ENCODE measurements at places on chromosomes 1 and 21. TPM values are rescaled to one million over a fixed set of nuclear protein-coding genes. Genes with fewer than 3 reads are reported as not detected.

DNA sequence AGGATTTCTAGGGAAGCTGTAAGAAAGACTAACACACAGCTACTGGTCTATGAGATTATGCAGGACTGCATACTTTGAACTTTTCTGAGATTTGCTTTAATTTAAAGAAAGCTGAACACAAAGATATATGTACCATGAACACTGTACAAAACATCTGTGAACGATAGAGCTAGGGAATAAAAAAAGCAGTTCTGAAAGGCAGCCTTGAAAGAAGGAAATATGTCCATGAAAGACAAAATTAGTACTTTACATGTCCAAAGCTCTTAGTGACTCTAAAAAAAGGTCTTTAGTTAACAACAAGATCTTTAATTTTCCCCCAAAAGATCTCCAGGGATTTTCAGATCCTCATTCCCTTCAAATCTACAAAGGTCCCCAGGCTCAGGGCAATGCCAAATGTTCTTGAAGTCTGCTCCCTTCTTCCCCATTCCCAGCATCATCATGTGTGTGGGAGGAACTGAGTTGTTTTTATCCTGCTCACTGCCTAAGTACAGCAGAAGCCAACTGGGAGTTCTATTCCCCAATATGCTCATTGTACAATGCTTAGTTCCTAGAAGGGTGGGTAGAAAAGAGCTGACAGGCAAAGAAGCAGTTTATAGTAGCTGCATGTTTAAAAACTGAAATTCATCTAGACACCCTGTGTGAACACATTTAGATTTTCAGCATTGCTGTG lies 60.1 kb upstream of the PTCH2 start:
- no peak for DNase-seq

- no peak for DNase-seq
These were observed 70.0 kb upstream of the MAGI3 start for GRCh38 chr1:113320272-113320671.

LRRIQ3 gene
- total RNA-seq, result 0.71 TPM

DNA sequence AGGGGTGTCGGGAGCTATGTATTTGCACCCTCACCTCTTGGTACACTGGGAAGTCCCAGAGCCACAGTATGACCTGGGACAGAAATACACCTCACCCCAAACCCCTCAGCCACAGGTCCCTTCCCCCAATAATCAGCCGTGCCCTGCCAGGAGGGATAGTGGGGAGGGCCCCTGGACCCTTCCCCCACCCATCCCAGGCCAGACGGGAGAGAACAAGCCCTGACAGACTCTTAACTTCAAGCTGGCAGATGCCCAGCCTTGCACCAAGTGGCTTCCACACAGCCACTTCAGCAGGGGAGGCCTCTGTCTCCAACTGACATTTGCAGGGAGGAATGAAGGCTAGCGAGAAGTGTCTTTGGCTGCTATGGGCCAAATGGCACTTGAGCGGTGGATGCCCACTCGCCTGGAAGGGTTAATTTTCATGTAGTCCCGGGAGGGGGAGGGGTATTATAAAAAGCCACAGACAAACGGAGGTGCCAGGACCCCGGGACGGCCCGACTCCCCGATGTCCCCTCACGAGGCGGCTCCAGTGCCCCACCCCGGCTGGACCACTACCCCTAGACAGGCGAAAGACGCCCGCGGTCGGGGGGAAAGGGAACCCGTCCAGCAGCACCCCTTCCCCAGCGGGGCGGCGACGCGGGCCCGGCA lies 495 bp downstream of the SYNC start:
- no peak for DNase-seq

DNA sequence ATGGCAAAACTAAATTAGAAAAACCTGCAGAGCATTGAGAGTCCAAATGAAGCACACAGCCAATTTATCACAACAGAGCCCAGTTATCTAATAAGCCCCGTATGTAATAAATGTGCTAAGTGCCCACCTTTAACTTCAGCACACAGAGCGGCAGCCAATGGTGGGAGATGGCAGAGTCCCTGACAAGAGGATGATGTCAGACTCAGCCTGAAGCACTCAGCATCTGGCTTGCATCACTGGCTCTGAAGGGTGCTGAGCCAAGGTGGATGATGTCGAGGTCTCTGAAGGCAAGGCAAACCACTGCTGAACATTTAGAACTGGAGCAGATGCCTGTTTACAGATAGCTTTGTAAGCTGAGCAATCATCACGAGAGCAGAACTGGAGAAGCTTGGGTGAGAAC lies 118.3 kb downstream of the NUF2 start:
- no peak for DNase-seq

FALEC gene
- total RNA-seq, result not detected

DNA sequence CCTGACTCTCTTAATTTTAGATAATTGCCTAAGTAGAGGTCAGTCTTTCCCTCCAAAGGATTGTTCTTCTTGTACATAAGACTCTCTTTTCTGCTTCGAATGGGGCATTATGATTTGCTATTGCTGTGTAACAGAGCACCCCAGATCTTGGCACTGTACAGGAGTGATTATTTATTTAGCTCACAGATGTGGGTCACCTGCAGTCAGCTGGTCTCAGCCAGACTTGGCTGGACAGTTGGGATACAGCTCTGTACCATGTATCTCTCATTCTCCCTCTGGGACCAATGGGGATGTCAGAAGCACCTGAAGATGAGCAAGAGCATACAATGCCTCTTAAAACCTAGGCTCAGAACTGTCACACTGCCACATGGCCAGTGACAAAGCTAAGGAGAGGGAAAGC lies 23.4 kb upstream of the KCND3 start:
- no peak for DNase-seq

- DNase-seq, result no peak
These were observed 122.1 kb downstream of the LRIG2 start for GRCh38 chr1:113194846-113195830.

- no peak for DNase-seq
These were observed 182.2 kb downstream of the DHRS3 start for GRCh38 chr1:12435639-12436344.

DNA sequence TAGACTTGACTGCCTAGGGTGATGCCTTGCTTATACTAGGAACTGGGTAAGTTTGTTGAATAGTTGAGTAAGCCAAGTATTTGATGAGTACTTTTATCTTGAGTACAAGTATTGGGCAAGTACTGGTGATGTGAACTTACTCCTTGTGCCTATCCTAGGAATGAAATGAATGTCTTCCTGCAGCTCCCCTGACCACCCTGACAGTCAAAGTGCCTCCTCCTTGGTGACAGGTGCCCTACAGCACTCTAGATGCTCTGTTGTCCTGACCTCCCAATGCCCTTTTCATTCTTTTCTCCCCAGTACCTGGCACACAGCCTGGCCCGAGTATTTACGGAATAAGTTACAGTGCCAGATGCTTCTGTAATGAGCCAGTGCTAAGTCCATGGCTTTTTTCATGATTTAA lies 25.5 kb downstream of the PCSK9 start:
- no peak for DNase-seq

- no peak for DNase-seq
These were observed 11.8 kb downstream of the TP73 start for GRCh38 chr1:3663999-3664699.

RIIAD1 gene
- not detected for total RNA-seq

- no peak for DNase-seq
These were observed 213.8 kb downstream of the PLA2G4A start for GRCh38 chr1:187042538-187042937.

DNA sequence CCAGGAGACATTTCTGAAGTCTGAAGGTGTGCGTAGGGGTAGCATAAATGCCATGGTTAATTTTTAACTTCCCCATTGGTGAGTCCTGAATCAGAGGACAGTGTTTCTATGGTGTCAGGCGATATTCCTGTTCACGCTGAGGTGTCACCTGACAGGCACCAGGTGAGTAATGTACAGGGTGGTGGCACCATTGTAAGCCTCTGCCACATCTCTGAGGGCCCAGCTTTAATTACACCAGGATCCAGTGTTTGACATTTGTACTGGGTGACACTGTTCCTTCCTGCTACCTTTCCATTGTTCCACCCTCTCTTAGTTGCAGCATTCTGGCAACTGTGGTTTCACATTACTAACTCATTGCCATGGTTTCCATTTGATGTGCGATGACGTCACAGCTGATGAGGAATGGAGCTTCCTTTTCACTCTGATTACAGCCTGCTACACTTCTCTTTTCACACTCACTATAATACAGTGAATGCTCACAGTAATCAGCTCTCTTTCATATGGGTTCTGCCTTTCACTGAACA lies 40.6 kb upstream of the MARK1 start:
- DNase-seq, result no peak

IQGAP3 gene
- 0.55 TPM for total RNA-seq

ANKRD35 gene
- total RNA-seq, result 4.3 TPM

- no peak for DNase-seq
These were observed 3.9 kb upstream of the CD247 start for GRCh38 chr1:167522246-167522645.

DNA sequence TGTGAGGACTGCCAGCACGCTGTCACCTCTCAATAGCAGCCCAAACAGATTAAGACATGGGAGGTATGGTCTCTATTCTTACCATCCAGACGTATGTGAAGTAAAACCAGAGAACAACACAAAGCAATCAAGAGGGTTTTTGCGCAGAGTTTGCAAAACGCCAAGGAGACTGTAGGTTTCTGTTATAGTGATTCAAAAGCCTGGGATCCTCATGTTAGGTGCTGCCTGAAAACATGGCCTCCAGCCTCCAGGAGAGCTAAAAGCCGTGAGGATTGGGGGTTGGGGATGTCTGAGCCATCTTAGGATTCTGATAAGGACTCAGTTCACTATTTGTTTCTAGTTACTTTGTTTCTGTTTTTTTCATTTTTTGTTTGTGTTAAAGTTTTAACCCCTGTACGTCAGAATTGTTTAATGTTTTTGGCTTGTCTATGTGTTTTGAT lies 4.2 kb upstream of the CCT8 start:
- DNase-seq, result no peak

GRCh38 chr1:147567594-147568381 lies 26.5 kb downstream of the BCL9 start:
- DNase-seq, result no peak

DNA sequence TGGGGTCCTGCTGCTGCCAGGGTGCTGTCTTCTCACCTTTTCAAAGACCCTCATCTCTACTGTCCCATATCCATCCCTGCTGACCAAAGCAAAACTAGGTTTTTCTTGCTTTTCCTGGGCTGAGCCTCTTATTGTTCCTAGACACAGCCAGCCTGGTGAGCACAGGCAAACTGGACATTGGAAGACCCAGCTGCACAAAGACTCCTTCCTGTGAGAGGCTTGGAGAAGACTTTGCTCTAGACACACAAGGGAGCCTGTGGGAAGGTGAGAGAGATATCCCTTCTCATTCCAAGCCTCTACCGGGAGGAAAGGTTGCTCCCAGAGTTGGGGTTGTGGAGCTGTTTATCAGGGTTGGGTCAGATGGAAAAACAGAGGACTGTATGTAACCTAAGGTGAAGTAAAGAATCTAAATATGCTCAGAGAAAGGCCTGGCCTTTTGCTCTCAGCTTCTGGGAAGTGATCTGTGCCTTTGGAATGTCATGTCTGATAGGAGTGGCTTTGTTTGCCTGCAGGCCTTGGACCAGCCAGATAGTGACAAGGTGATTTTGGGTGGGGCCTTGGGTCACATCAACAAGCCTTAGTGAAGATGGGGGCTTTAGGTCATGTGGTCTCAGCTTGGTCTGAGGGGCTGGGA lies 87.6 kb upstream of the RUNX1 start:
- DNase-seq, result no peak

- DNase-seq, result no peak
These were observed 2.7 kb downstream of the CELF3 start for GRCh38 chr1:151713874-151714273.

ZMPSTE24 gene
- total RNA-seq, result 41.3 TPM

DNA sequence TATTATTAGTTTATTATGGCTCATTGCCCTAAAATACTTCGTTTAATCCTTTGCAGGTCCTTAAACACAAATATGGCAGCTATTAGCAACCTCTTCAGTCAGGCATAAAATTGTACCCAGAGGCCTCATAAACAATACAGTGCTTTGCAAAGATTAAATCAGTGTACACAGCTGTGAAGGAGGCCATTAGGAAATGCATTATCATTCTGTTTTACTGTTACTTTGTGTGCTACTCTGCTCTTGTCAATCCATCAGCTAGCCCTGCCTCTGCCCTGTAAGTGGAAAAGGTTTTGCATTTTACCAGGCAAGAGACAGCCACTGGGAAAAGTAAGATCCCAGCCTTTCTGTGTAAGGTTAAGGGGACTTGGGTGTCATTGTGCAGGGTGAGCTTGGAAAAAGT lies 415.7 kb upstream of the DAB1 start:
- DNase-seq, result no peak

DNA sequence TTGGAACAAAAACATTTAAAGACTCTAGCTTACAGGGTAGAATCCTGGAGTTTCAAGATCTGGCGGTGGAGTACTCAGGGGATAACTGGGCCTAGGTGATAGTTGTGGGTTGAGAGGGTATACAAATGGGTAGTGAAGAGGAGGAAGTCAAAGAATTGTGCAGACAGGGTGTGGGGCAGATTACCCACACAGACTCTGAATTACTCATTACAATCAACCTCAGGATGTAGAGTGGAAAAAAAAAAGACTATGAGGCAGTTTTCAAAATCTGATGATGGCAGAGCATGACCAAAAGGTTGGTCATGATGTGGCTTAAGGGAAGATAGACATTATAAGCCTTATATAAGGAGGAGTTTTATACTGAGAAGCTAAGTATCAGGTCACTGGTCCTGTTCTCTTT lies 44.1 kb upstream of the GLIS1 start:
- no peak for DNase-seq

DNA sequence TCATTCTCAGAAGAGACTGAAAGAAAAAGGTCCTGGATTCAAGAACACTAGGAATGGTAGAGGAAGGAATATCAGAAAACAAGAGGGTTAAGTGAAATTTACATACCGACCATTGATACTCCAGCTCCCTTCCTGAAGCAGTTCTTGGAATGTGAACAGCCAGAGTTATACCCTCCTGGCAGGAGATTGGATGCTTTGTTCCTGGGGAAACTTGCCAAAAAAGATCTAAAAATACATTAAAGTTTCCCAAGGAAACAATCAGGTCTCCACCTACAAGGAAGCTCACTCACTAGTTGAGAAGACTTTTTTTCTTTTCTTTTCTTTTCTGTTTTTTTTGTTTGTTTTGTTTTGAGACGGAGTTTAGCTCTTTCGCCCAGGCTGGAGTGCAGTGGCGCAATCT lies 91.1 kb downstream of the HLX start:
- DNase-seq, result no peak

SYT6 gene
- total RNA-seq, result not detected

All from mesenteric fat pad (tissue), 1 donor.